ENCODE measurements at places on chromosomes 3 and 15.

GRCh38 chr3:139519998-139520737 is 19.4 kb downstream of the RBP1 start:
- peak; percentile 38 for DNase-seq

DNA sequence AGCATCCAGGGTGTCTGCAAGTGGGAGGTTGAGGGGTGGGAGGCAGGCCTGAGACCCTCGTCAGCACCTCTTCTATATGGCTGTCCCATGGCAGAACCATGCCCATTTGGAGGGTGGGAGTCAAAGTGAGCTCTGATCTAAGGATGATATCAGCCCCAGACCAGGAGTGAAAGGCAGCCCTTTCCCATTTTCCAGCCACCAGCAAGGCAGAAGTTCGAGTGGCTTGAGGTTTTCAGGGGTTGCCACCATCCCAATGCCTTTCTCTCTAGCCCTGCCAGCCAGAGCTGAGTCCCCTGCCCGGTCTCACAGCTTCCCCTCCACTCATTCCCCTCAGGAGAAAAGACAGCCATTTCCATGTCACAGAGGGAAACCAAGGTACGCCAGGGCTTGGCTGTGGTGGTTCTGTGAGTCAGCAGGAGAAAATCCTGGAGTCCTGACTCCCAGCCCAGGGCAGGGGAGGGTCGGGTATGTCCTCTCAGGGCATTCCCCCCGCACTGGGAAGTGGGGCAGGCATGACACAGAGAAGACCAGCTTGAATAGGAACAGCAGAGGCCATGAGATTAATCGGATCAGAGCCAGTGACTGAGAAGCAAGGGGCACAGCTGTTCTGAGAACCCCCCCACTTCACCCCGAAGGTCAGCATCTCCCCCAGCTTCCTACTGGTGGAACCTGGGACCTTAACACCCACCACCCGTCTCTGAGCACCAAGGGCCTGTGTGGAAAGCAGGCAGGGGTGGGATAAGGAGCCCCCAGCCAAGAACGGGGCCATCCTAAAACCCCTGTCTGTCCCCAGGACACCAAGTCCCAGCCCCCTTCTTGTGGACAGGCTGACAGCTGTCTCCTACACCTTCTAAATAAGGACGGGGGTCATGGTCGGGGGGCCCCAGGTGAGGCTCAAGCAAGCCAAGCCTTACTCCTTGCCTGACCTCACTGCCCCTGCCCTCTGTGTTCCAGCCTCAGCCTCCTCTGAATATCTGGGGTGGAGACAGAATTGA is 965 bp upstream of the SLC38A3 start:
- no peak for DNase-seq

- no peak for DNase-seq
Observed at GRCh38 chr15:65377976-65378366, at the start of gene IGDCC3. TSS of gene IGDCC3 (minus strand) at chr15:65378002. CDS start at chr15:65377788, 214 bp downstream.

- DNase-seq, result no peak
Observed at GRCh38 chr15:89492934-89493631, 3.3 kb downstream of the RHCG start.

GRCh38 chr15:91498749-91499062 is 354.8 kb upstream of the SLCO3A1 start:
- DNase-seq, result no peak

DNA sequence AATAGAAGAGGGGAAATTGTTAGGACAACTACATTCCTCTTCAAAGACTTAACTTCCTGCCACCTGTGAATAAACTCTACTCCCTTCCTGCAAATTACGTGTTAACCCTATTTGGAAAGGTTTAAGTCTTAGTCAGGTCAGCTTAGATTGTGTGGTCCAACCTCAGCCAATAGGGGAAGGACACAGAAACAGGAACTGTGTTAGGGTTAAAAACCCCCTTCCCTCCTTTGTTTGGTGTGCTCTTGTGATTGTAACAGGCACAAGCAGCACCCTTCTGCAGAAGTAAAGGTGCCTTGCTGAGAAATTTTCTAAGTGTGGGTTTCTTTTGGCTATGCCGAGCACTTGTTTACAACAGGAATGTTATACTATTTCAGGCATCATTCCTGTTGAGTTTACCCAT is 45.0 kb upstream of the FSTL1 start:
- DNase-seq, result no peak

DNA sequence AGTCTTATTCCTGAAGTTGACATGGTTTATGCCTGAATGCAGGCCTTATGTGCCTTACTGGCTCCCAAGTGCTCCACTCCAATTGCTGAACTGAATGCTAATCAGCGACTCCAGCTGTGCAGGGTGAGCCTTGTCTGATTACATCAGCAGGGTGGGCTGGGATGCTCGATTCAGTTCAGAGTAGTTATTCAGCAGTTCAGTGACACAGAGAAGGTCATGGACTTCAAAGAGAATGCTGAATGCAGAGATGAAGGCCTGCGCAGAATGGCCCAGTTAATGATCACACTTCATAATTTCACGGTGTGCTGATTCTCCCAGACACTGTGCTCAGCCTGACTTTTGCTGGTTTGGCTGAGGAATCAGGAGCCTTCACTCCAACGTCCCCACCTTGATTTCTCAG is 63.6 kb downstream of the CLDN1 start:
- DNase-seq, result peak; percentile 18

DNA sequence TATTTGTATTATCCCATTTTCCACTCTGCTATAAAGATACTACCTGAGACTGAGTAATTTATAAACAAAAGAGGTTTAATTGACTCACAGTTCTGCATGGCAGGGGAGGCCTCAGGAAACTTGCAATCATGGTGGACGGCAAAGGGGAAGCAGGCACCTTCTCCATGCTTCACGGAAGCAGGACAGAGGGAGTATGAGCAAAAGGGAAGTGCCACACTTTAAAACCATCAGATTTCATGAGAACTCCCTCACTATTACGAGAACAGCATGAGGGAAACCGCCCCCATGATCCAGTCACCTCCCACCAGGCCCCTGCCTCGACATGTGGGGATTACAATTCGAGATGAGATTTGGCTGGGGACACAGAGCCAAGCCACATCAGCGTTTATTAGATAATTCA is 172.8 kb downstream of the NR2F2 start:
- DNase-seq, result no peak

- peak; percentile 70 for DNase-seq
Observed at GRCh38 chr3:56133423-56133822, 334.8 kb downstream of the ERC2 start.

- DNase-seq, result peak; percentile 92
Observed at GRCh38 chr3:12194209-12194608, 35.5 kb upstream of the TIMP4 start.

DNA sequence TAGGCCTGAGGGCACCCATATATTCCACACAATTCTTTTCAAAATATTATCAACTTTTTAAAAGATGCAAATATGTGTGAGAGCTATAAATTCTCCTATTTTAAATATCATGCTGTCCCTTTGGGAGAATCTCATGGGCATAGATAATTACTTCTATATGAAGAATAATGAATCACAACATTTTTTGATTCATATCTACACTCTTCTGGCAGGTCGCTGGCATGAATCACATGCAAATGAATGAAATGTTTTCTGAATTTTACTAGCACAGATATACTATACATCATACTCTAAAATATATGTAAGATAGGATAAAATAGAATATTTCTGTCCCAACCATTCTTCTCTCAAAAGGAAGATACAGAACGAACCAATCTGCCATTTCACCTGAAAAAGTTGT is 277.7 kb upstream of the KCNH8 start:
- no peak for DNase-seq

- DNase-seq, result no peak
Observed at GRCh38 chr3:16126634-16127033, 47.8 kb upstream of the GALNT15 start.

- peak; percentile 86 for DNase-seq
Observed at GRCh38 chr3:194682694-194683310, 2.9 kb upstream of the FAM43A start.

GRCh38 chr3:66355394-66355793 is 134.6 kb downstream of the SLC25A26 start:
- no peak for DNase-seq

- DNase-seq, result no peak
Observed at GRCh38 chr3:193210618-193211017, 30.4 kb upstream of the PLAAT1 start.

DNA sequence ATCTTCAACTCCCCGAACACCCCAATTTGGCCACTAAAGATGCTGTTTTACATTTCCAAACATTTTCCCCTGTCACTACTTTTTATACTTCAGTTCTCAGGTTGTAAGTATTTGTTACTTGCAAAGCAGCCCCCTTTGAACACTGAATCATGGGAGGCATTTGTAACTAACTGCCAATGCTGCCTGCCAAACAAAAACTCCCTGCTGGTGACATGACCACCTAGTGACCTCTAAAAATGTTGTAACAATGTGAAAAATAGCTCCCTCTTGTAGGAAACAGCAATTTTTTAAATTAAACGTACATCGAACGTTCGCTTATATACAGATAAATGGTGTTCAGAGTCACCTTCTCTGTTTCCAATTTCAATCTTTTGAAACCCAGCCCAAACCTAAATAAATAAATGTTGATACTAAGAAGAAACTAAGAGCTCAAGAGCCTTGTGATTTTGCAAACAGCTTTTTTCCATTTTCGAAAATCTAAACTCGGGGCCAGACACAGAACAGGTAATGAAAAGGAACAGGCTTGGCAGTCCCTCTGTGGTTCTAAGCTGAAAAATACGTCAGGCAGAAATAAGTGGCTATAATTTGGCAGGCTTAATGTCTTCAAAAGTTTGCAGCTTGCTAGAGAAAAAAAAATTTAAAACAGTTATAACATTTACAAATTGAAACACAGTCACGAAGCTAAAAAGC is 268.6 kb upstream of the WNT5A start:
- DNase-seq, result no peak

DNA sequence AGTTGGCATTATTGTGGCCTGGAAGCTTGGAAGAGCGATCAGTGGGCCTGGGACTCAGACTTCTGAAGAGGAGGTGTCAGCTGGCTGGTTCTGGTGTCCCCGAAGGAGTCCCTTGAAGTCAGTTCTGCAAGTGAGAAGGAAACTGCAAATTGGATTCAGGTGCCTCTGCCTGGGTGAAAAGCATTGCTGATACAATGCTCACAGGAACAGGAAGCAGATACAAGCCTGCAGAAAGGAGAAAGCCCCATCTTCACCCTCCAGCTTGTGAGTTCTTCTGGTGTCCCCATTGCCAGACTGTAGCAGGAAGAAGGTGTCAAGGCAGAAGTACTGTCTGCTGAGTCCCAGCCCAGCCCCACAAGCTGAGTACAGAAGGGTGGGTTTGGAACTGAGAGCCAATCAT is 271.3 kb downstream of the PLOD2 start:
- DNase-seq, result no peak

DNA sequence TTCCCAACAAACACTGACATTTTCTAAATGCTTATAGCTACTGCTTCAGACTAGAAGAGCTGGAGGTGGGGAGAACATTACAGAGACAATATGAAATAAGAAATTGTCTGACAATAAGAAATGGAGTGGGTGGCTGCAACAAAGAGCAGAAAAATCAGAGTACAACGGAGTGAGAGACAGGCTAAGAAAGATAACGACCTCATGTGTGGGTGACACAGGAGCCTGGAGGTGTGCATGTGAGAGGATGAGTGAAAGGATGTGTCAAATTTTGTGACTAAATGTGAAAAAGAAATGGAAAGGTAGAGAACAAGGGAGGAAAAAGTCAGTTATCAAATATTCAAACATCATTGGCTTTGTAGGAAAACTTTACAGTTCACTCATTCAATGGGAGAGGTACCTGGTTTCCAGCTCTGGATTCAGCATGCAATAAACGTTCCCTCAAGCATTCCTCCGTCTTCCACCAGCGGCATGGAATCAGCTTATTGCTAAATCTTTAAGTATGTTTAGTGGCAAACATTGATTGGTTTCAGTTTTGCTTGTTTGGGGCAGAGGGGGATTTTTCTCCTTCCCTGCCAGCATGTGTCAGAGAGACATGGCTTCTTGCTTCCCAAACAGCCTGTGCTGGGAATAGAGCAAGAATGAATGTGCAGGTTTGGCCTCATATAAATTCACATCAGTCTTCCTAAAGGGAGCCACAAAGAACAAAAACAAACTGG is 103.8 kb upstream of the CHRM5 start:
- DNase-seq, result peak; percentile 27

DNA sequence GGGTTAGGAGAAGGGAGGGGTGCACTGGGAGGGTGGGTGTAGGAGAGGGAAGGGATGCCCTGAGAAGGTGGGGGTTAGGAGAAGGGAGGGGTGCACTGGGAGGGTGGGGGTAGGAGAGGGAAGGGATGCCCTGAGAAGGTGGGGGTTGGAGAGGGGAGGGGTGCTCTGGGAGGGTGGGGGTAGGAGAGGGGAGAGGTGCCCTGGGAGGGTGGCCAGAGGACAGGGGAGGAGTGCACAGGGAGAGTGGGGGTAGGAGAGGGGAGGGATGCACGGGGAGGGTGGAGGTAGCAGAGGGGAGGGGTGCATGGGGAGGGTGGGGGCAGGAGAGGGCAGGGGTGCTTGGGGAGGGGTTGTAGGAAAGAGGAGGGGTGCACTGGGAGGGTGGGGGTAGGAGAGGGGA is 3.2 kb downstream of the TM4SF19 start:
- DNase-seq, result no peak

GRCh38 chr15:51129535-51130188 is 35.0 kb upstream of the TNFAIP8L3 start:
- no peak for DNase-seq

- DNase-seq, result no peak
Observed at GRCh38 chr15:74799255-74799855, 13.3 kb upstream of the LMAN1L start.

All from IMR-90 (cell line).